ENCODE measurements at places on chromosomes 2 and 18.

DNA sequence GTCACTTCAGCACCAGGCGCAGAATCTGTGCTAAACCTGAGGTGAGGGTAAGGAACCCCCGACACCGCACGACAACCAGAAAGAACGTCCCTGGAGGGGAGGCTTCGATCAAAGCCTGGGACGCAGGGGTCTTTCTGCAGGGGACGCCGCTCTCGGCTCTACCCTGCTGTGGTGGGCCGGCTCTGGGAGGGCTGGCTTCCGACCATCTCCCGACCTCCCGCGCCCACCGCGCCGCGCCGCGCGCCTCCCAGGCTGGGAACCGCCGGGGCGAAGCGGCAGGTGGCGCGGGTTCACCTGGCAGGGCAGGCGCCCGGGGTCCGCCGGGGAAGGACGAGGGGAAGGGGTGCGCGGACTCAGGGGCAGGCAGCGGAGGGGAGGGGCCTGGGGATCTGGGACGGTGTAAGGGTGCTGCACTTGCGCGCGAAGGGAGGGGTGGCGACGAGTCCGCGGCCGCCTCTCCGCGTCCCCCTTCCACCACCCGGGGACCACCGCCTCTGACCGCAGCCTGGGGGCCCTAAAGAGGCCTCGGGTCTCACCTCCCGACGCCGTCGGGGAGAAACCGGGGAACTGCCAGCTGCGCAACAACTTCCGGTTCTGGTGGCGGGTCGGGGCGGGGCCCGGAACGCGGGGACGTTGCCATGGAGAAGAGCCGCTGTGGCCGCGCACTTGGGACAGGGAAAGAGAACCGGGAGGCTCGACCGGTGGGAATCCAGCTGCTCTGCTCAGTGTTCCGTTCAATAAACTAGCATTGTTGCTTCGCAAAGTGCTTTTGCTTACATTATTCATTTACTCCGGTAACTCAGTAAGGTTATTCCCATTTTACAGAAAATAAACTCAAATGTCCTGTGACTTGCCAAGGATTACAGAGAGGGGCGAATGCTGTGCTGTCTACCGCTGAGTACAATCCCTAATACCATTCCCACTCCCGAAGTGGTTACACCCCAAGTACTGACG lies at the start of gene ZNF396:
ZNF396 (minus strand) TSS at position 596 of the 954 bp plus-strand sequence. CDS start 3,045 bp downstream, outside the sequence.
- peak; percentile 90 for DNase-seq

DNA sequence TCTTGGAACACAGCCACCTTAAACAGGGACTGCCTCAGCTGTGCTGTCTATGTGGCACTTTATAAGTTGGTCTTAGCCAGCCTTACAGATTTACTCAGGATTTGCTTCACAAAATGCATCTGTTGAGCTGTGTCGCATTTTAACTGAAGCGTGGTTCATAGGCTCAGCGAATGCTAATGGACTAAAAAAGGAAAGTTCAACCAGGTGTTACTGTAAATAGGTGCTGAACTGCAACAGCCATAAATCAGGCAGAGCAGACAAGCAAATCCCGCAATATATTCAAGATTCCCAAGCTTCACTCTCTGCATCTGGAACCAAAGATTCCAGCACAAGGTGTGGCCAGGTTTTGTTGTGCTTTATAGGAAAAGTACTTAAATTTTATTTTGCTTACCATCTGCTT lies 130.0 kb downstream of the EPHA4 start:
- DNase-seq: no peak

DNA sequence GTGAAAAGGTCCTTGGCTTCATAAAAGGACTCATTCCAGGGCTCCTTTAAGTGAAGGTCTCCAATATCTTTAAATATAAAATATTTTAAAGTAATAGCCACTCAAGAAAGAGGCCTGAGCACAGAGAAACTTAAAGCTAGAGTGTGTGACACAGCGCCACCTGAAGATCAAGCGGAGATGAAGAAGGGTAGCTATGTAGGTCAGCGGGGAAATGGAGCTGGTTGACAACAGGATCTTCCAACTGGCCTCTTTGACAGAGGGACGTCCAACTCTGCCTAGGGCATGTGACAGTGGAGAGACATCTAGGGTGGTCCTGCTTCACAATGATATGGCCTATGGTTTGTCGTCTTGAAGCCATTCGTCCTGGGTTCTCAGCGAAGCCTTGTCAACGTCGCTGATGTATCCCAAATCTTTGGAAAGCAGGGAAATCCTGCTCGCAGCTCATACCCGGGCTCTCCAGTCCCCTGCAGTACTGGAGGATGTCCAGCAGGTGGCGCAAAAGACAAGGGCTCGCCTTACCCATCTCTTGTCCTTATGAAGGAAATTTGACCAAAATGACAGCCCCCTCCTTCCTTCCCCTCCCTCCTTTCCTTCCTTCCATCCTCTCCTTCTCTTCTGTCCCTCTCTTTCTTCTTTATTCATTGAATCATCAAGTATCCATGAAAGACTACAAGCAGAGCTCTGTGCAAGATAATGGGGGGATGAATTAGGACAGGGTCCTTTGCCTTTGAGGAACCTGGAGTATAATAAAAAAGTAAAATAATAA lies 59.6 kb downstream of the LONRF2 start:
- peak; percentile 84 for DNase-seq

DNA sequence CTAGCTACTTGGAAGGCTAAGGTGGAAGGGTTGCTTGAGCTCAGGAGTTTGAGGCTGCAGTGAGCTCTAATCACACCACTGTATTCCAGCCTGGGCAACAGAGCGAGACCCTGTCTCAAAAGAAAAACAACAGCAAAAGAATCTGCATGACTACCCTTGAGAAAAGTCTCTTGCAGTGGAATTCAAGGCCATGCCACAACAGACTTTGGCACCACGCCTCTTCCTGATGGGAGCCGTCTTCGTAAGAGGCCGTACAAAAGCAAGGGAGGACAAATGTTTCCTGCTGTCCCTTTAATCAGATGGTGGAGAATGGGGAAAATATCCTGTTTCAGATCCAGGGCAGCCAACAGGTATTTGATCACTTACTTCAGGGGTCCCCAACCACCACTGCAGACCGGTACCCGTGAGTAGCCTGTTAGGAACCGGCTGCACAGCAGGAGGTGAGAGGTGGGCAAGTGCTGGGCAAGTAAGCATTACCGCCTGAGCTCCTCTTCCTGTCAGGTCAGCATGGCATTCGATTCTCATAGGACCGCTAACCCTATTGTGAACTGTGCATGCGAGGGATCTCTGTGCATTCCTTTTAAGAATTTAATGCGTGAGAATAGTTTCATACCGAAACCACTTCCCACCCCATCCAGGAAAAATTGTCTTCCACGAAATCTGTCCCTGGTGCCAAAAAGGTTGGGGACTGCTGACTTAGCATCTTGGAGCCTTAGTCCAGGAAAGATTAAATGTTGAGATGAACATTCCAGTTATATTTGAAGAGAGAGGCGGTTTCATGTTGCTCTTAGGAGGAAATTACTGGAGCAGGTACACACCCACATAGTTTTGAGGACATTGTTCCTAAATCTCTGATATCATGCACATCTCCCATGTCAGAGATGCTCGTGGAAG lies 94.4 kb upstream of the XPO1 start:
- DNase-seq: no peak

DNA sequence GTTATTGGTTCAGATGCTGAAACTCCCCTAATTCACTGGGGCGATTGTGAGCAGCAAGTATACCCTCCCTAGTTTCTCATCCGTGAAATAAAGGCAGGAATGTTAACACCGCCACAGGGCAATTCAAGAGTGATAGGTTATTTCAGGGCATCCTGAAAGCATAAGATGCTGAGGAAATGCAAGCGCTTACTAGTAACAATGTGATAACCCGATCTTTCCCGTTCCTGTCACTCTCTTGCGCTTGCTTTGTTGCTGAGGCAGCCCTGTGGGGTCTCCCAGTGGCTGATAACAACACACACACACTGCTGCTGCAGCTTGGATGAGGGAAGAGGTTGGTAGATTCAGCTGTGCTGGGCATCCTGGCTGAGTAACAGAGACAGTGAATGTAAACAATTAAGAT lies 259.3 kb downstream of the AGPS start:
- no peak for DNase-seq

DNA sequence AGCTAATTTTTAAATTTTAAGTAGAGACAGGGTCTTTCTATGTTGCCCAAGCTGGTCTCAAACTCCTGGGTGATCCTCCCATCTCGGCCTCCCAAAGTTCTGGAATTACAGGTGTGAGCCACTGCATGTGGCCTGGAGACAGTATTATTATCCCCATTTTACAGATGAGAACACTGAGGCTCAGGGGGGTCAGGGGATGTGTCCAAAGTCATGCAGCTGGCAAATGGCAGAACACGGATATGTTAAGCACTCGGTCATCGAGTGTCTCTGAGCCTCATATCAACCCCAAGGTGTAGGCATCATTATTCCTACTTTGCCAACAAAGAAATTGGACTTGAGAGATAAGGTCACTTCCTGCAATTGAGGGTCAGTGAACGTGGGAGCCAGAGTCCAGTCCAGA lies 12.6 kb downstream of the KCNK3 start:
- no peak for DNase-seq

- no peak for DNase-seq
Observed at GRCh38 chr18:50805732-50806131, 14.1 kb downstream of the MRO start.

DNA sequence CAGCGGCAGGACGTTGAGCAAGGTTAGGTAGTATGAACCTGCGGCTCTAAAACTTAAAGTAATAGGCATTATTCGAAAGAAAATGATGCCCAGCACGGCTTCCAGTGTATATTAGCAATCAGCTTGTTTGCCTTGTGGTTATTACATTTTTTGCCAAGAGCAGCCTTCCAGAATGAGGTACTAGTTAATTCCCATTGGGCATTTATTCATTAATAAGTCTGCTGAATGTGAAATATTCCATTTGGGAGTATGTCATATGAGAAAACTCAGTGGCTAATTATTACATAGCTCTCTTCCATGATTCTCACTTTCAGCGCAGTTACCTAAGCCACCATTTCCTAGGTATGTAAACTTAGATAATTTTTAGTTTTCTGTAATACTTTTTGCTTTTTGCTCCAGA lies 12.9 kb downstream of the CRIM1 start:
- DNase-seq: no peak

DNA sequence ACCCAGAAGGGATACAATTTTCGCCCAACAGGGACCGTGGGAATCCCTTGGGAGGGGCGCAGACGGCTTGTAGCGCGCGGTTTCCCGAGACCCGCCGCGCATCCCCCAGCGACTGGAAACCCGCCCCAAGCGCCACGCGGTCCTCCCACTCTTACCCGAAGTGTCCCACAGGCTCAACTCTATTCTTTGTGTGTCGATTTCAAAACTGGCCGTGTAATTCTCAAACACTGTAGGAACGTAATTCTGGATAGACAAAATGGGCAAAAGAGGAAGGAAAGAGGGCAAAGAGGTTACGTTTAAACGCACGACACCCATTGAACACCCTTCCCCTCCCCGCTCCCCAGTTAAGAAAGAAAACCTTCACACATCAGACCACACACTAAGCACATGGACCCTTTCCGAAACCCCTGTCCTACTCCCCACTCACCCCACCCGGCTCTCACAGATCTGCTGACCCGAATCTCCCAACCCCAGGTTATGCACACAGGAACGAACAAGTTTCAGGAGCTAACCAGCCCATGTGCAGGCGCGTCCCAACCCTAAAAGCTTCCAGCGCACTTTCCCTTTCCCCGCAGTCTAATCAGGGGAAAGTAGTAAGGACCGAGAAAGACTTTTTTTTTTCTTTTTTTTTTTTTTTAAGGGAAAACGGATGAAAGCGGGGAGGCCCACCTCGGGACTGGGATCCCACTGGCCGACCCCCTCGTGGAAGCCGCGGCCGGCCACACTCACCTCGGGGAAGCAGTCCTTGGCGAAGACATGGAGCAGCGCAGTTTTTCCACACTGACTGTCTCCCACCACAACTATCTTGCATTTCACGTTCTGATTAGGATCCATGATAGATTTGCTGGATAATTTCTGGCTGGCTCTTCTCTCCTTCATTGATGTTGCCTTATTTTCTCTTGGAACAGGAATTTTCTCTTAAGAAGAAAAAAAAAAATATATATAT lies 655 bp downstream of the RND3 start:
- peak; percentile 65 for DNase-seq

GRCh38 chr2:224734949-224735348 lies 18.8 kb upstream of the CCDC195 start:
- no peak for DNase-seq

- DNase-seq: no peak
Observed at GRCh38 chr18:57542812-57543427, 43.6 kb downstream of the FECH start.

GRCh38 chr2:135203944-135204343 lies 151.9 kb downstream of the RAB3GAP1 start:
- DNase-seq: no peak

GRCh38 chr18:76493213-76494161 lies 1.6 kb downstream of the ZNF516 start:
- no peak for DNase-seq

DNA sequence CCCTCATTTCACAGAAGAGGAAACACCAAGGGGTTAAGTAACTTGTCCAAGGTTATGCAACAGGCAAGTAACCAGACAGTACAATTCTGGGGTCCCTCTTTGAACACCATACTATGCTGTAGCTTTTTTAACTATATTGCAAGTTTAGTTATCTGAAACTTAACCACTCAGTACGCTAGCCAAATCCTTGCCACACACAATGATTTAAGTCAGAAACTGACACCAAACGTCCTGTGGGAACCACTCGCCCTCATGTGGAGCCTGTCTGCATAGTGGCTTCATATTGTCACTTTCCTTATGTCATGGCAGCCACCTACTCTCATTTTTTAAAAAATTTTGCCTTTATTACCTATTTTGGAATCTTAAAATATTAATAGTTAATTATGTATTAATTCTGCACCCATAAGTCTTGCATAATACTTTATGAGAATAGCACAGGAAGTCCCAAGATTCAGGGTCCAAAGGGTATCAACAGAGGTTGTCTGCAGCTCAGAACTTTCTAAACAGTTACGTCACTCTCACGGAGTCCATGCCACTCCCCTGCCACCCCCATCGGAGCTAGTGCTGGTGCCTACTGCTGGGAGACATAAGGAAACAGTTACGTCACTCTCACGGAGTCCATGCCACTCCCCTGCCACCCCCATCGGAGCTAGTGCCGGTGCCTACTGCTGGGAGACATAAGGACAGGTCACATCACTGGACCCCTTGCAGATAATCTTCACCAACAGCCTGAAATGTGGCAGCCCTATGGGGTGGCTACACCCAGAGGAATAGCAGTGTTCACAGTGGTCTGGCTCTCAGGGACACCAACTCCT lies 99.0 kb downstream of the L3MBTL4 start:
- DNase-seq: no peak

GRCh38 chr2:38722271-38723061 lies 28.7 kb downstream of the SRSF7 start:
- no peak for DNase-seq

DNA sequence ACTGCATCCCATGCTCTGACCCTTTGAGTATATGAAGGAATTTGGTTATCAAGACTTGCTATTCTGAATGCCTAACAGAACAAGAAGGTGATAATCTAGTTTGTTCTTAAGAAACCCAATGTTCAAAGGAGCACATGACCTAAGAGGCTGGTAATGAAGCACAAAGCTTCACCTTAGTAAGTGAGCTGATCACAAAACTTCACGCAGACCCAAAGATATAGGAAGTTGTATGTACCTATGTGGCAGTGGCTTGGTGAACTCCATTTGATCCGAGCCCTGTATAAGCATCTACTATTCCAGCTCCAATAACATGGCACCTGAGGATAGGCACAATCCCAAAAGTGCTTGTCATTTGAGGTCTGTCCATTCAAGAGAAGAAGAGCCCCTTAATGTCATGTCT lies 78.6 kb downstream of the ANKRD44 start:
- DNase-seq: no peak
